Hepatocyte (in vitro differentiated cells): ENCODE measurements at places on chromosomes 16 and 17.

DNA sequence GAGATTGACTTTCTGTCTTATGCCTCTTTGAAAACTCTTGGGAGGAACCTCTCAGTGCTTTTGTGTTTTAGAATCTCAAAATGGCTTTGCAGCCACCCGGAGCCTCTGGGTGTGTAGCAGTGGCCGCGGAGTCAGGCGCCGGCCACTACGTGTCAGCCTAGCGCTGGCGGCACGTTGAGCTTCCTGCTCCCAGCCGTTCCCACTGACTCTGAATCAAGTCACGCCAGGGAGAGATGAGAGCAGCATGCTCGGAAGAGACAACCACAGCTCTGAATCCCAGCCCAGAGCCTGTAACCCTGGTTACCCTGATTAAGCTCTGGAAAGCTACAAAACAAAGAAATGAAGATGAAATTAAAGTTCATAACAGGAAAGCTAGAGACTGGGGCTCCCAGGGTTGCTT lies 97.4 kb upstream of the CACNG5 start:
- no peaks in the 10 kb centered on the region for H3K36me3 ChIP-seq
- H3K4me1 ChIP-seq, result no peaks in the 10 kb centered on the region
- no peak overlapping the region for H3K4me3 ChIP-seq
- no peak overlapping the region for H3K27ac ChIP-seq
- DNase-seq, result peak; percentile 24
- no peaks in the 10 kb centered on the region for H3K27me3 ChIP-seq

GRCh38 chr17:49114703-49115102 lies 17.9 kb upstream of the B4GALNT2 start:
- H3K36me3 ChIP-seq, result no peaks in the 10 kb centered on the region
- H3K4me3 ChIP-seq, result no peak overlapping the region
- no peak for DNase-seq
- no peaks in the 10 kb centered on the region for H3K27me3 ChIP-seq

DNA sequence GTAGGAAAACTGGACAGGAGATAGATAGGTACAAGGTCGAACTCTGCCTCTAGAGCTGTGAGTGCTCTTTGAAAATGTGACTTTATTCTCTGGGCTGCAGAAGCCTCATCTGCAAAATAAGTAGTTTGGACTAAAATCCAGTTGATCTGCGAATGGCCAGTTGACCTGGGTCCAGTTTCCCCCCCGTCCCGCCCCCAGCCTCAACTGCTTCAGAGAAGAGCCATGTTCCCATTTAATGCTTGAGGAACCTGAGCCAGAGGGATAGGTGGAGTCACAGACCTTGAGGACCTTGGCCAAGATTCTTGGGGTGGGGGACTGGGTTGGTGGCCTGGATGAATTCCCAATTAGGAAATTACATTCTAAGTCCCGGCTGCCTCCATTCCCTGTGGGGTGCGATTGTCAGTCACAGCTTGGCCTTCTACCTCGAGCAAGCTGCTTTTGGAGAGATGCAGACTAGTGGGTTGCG lies 14.1 kb downstream of the TBX2 start:
- peaks cover 31% of the 10 kb centered on the region for H3K4me1 ChIP-seq
- peak overlapping the region; percentile 99 for H3K27ac ChIP-seq
- no peaks in the 10 kb centered on the region for H3K36me3 ChIP-seq
- peaks cover under 1% of the 10 kb centered on the region for H3K27me3 ChIP-seq
- DNase-seq, result no peak

- no peak overlapping the region for H3K4me3 ChIP-seq
- peaks cover 8% of the 10 kb centered on the region for H3K4me1 ChIP-seq
- DNase-seq, result no peak
- H3K27me3 ChIP-seq, result no peaks in the 10 kb centered on the region
These were observed 2.2 kb downstream of the PRM1 start for GRCh38 chr16:11278681-11279628.
